ENCODE measurements at places on chromosomes 2 and 18. TPM values are rescaled to one million over a fixed set of nuclear protein-coding genes. Genes with fewer than 3 reads are reported as not detected.

CTAGE1 gene
- total RNA-seq = under 0.01 TPM

PDE11A gene
- 0.56 TPM for total RNA-seq

VSNL1 gene
- 0.28 TPM for total RNA-seq

MOGAT1 gene
- not detected for total RNA-seq

ANKRD62 gene
- total RNA-seq = not detected

MORN2 gene
- total RNA-seq = 13.1 TPM

CCBE1 gene
- total RNA-seq = 93.9 TPM

TXNL1 gene
- 72.2 TPM for total RNA-seq

CNPPD1 gene
- total RNA-seq = 11.9 TPM

DSC2 gene
- not detected for total RNA-seq

MAL gene
- total RNA-seq = not detected

DPYSL5 gene
- not detected for total RNA-seq

OR6B3 gene
- not detected for total RNA-seq

EMX1 gene
- total RNA-seq = not detected

CD207 gene
- not detected for total RNA-seq

SERPINB3 gene
- total RNA-seq = not detected

OR6B2 gene
- not detected for total RNA-seq

PPP1R1C gene
- total RNA-seq = 0.28 TPM

AQP12B gene
- total RNA-seq = not detected

MC2R gene
- total RNA-seq = not detected

CCL20 gene
- total RNA-seq = not detected

ADGRF3 gene
- not detected for total RNA-seq

DLGAP1 gene
- total RNA-seq = under 0.01 TPM

FAM237A gene
- not detected for total RNA-seq

GCG gene
- total RNA-seq = not detected

ANKRD29 gene
- 0.18 TPM for total RNA-seq

TFCP2L1 gene
- total RNA-seq = not detected

ACMSD gene
- not detected for total RNA-seq

DCDC2C gene
- total RNA-seq = not detected

DSG1 gene
- total RNA-seq = not detected

IL1RL2 gene
- 0.28 TPM for total RNA-seq

SLC38A11 gene
- under 0.01 TPM for total RNA-seq

SCN9A gene
- total RNA-seq = 135 TPM

CFAP221 gene
- total RNA-seq = not detected

Data from IMR-90 (cell line).